ENCODE measurements at places on chromosomes 7 and 10.

DNA sequence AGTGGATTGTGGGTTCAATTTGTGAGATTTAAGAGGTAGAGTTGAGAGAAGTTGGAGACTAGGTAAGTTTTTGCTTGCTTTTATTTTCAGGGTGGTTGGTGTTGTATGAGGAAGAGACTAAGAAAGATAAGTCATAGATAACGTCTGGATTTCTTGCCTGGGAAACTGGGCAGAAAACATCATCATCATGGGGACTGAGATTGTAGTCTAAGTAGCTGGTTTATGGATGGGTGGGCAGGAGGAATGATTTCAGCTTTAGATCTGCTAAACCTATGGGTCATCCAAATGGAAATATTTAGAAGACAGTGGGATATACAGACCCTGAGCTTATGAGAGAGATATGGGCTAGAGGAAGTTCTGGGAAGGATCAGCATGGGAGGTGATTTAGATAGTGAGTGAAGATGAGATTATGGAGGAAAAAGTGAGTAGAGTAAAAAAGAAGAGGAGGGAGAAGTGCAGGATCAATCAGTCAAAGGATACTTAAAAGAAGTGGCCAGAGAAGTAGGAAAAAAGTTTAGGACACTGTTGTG is 169.8 kb downstream of the WNT2 start:
- no peak for DNase-seq

DNA sequence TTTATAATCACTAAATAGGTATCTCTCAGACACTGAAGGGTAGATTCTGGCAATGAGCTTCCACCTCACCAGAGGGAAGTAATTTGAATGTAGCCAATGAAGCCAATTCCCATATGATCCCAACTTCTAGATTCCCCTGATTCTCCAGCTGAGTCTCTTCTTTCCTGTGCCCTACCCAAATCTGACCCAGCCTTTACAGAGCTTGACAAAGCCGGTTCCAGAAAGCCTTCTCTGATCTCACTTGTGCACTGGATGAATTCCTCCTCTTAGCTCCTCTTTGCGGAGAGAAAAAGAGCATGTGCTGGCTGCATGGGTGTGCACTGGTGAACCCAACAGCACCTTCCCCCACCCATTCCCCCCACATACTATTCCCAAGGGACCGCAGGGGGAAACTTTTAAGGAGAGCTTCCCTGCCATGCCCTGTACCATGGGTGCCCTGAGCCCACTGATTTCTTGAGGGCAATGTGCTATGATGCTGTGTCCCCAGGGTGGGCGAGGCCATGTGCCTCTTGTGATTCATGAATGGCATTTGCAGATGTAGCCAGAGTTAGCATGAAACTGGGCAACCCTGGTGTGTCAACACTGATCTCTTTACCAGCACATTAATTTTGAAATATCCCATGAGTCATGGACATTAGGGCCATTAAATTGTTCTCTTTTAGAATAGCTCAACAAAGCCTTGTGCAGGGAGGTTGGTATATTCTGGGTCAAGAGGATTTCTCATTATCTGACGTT is 50.4 kb upstream of the PLEKHA1 start:
- no peak for DNase-seq

DNA sequence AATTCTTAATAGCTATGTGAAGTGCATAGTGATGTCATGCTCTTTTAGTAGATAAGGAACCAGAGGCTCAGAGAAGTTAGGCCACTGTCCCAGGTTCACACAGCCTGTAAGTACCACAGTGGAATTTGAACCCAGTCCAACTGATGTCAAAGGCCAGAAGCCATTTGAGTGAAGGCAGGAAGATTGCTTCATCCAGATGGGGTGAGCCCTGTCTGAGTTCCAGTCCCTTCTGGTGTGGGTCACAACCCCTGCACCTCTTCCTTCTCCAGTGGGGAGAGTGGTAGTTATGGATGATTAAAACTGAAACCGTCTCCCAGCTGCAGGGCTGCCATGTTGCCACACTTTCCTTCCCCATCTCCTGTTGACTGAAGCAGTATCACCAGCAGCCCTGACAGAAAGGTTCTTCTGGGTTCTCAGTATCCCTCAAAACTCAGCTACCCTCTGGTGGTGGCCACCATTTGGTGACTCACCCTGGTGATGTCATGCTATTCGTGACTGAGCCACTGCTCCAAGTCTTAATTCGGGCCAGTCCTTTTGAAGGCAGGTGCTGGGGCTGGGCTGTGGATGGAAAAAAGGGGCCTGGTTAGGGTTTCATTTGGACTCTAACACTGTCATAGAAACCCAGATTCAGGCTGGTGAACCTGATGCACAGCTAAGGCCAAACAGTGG is 1.5 kb upstream of the C10orf95 start:
- no peak for DNase-seq

DNA sequence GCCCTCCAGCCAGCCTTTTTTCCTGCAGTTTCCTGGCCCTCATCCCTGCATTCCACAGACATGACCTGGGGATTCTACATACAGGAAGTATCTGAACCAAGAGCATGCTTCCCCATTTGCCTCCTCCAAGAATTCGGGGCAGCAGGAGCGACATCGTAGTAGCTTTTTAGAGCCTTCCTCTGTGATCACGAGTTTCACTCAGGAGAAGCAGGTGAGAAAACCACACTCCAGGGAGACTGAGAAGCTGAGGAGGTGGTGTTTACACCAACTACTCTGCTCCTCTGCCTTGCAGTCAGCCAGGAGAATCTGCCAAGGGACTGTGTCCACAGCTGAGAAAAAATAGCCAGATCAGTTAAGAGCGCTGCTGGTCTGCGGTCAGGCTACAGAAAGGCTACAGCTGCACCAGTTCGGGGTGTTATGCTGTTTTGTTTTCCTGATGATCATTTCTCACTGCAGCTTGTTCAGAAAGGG is 54.1 kb downstream of the HSPA12A start:
- DNase-seq, result no peak

DNA sequence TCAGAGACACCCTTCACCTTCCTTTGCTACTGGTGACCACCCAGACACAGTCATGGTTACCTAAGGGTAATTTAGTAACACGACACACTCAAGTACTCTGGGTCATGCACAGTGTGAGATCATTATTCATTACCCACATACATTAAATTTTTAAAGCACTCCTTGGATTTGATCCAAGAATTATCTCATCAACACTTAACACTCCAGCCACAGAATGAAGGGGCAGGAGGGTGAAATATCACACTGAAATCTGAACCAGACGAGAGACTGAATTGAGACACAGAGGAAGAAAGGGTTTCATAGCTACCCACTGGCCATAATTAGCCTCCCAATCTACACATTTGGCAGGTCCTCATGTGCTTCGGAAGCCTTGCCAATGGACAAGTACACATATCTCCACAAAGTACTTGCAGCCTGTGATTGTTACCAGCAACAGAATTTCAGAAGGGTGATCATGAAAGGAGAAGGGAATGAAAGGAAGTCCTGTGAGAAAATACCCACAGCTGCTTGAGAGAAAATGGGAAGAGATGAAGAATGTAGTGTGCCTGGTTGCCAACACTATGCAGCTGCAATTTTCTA is 189.3 kb downstream of the POLR1F start:
- DNase-seq, result no peak

DNA sequence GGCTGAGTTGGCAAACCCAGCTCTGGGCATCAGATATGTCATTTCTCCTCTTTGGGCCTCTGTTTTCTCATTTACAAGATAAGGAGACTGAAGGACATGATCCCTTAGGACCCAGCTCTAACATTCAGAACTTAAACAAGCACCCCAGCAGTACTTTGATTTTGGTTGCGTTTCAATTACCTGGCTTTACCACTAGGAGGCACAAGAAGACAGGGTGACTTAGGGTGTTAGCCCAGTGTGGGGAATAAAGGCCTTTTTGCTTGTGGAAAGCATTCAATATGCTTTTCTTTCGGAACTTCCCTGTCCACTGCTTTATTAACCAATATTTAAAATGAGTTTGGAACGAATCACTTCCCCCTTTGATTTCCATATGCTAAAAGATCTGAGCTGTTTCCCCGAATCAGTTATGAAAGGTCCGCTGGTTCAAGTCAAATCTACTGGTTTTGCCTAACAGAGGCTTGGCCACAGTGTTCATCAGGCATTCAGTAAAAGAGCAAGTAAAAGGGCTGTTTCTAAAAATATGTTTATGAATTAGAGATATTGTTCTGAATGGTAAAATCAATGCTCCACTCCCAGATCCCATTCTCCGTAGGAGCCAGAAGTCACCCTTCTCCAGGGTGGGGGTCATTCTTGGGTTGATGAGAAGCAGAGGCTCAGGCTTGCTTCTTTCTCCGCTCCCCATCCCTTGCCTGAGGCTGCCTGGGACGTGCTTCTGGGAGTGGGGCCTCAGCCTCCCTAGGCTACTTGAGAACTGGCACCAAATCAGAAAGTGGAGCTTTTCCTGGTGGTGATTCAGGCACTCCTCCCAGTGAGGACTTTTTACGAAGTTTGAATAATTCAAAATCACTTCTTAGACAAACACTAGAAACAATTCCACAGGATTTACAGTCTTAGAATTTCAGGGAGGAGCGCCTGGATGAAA is 105.5 kb downstream of the MYOF start:
- DNase-seq, result no peak

GRCh38 chr10:77877441-77878344 is 48.9 kb downstream of the DLG5 start:
- DNase-seq, result peak; percentile 17

DNA sequence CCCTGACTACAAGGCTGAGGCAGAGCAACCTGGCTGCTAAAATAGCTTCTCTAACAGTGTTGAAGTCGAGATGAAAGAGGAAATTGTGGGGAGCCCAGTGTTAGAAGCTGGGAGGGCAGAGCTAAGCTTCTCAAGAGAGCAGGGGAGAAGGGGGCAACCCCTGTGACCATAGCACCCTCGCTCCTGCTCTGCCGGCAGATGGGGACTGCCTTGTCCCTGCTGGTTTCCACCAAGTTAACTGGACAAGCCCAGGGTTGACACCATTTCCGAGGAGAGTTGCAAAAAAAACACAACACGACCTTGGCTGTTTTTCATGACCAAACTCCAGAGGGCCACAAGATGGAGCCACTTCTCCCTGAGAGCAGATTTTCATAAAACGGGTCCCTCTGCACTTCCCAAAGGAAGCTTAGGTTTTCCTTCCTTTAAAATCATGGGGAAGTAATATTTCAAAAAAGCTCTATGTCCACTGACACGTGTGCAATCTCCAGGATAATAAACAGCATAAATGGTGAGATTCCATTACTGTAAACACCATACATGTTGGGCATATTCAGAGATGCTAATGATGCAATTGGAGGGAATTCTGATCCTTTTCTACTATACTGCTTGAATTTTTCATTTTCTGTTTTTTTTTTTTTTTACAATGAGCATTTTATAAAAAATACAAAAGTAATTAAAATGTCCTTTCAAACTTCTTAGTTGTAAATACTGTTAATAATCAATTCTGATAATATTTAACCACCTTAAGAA is 140.4 kb downstream of the PIP4K2A start:
- no peak for DNase-seq

GRCh38 chr10:76080991-76081390 is 649.6 kb downstream of the LRMDA start:
- DNase-seq, result no peak

DNA sequence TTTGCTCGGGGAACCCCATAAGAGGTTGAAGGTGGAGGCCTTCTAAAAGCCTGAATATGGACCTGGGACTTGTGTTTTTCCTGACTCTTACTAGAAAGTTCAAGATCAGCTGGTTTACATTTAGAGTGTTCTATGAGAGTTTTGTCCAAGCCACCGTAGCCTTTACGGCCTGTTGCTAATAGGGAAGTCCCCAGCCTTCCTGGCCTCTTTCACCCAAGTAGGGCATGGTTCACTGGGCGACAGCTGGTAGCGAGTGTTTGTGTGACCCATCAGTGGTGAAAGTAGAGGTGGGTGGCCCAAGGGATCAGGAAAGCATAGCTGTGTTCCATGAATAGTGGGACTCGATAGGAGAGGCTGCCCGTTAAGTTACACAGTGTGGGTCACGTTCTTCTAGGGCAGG is 60.1 kb downstream of the RABGEF1 start:
- no peak for DNase-seq

All from stimulated activated CD8-positive, alpha-beta memory T cell treated with anti-CD3 and anti-CD28 coated beads, Interleukin-4, amount 100 ng/mL, for 1 hour (primary cell).